ENCODE measurements at places on chromosomes 3 and 15. TPM values are rescaled to one million over a fixed set of nuclear protein-coding genes. Genes with fewer than 3 reads are reported as not detected.

DNA sequence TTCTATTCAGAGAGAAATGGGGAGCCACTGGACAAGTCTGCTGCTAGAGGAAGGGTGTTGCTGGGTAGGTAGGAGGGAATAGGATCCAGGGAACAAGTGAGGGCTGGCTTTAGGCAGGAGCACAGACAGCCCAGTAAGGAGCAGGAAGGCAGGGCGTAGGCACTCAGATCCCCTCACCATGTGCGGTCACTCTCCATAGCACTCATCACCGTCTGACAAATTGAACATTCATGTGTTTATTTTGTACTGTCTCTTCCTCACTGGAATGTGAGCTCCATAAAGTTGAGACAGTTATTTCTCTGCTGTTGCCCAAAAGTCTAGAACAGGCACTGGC is 24.2 kb upstream of the LRRC34 start:
- DNase-seq: no peak

DNA sequence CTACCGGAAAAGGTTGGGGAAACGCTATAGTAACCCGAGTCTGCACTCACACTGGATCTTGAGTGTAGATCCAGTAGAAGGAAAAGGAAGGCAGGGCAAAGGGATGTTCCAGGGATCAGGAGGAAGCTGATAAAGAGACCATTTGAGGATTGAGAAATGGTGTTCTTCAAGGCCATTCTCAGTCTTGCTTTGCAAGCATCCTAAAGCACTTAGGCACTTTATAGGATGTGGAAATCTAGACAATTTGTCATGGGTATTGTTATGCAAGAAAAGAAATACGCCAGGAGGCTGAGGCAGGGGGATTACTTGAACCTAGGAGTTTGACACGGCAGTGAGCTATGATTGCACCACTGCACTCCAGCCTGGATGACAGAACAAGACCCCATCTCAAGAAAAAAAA is 13.2 kb upstream of the SCAMP5 start:
- DNase-seq: no peak

CGNL1 gene
- 10.0 TPM for total RNA-seq

GRCh38 chr3:148319161-148319915 is 378.4 kb upstream of the AGTR1 start:
- no peak for DNase-seq

DNA sequence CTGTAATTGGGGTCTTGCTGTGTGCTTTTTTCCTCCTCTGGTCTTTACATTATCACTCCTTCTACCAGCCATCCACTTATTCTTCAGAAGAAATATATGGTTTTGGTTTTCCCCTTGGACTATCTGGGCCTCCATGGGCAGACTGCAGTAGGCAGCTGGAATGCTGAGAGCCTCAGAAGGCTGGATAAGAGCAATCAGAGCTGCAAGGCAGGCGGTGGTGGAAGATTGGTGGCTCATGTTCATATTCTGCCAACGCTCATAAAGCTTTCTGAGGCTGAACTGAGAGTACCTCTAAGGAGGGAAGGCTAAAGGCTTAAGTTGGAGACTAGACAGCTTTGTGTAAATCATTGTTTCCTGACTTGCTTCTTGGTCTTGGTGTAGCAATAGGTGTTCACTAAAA is 5.7 kb upstream of the RPLP1 start:
- DNase-seq: no peak

Measured in Right ventricle myocardium inferior (tissue), 1 donor.